Cardiac fibroblast (primary cell): ENCODE measurements at places on chromosomes 3 and 15.

- DNase-seq: no peak
Observed at GRCh38 chr15:59614153-59614552, 2.6 kb downstream of the GCNT3 start.

DNA sequence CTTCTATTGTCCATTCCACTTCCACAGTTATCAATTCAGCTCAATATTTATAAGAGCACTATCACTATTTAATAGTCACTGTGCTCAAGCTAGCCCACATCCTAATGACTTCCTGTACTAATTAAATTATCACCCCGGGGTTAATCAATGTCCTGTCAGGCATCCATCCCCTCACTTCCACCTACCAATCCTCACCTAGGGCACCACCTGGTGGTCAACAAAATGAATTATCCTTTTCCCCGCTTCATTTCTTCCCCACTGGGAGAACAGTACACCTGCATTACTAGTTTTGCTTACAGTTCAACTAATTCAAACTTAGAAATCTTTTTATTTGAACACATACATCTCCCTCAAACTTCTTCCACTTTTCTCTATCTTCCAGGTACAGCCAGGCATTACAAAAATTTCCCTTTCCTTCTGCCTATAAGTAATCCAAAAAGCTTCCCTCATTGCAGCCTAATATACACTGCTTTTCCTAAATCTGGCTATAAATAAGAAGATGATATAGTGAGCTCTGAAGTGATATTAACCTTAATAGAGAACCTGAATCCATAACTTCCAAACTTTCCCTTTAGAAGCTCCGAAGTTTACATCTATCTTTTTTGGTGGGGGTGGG lies 68.5 kb downstream of the TMCC1 start:
- peak; percentile 67 for DNase-seq

GRCh38 chr3:152254041-152254440 lies 14.7 kb upstream of the MBNL1 start:
- no peak for DNase-seq

- peak; percentile 73 for DNase-seq
Observed at GRCh38 chr3:107956991-107957900, 133.6 kb downstream of the CD47 start.

GRCh38 chr3:183309276-183309675 lies 56.2 kb downstream of the B3GNT5 start:
- no peak for DNase-seq

GRCh38 chr15:91604122-91604521 lies 249.4 kb upstream of the SLCO3A1 start:
- DNase-seq: no peak

- DNase-seq: no peak
Observed at GRCh38 chr3:171690281-171690680, 120.0 kb downstream of the PLD1 start.
